ENCODE measurements at places on chromosomes 16 and 17. TPM values are rescaled to one million over a fixed set of nuclear protein-coding genes. Genes with fewer than 3 reads are reported as not detected.

The SDF2 gene
- total RNA-seq: 35.2 TPM

The NOXO1 gene
- 0.39 TPM for total RNA-seq

The HSD17B1 gene
- total RNA-seq: 0.59 TPM

The C16orf96 gene
- 0.30 TPM for total RNA-seq

The C17orf78 gene
- not detected for total RNA-seq

The OR1G1 gene
- not detected for total RNA-seq

The SP2 gene
- total RNA-seq: 2.1 TPM

The OTOA gene
- 0.10 TPM for total RNA-seq

The FKBP10 gene
- total RNA-seq: 97.2 TPM

The HBQ1 gene
- total RNA-seq: 2.2 TPM

The ELMO3 gene
- total RNA-seq: 4.0 TPM

The ATP2A1 gene
- 64.1 TPM for total RNA-seq

The RRAD gene
- total RNA-seq: 2.8 TPM

The ITGA3 gene
- 37.2 TPM for total RNA-seq

The GSG1L gene
- total RNA-seq: 0.69 TPM

The TEX19 gene
- not detected for total RNA-seq

The KRT25 gene
- 608 TPM for total RNA-seq

The MT1A gene
- 1.4 TPM for total RNA-seq
